Coronary artery (tissue), 2 donors: ENCODE measurements at places on chromosomes 6 and 20.

- no peak for DNase-seq
These were observed 38.3 kb downstream of the FAM120B start for GRCh38 chr6:170344631-170345576.

- no peak for DNase-seq
These were observed 107.0 kb downstream of the JARID2 start for GRCh38 chr6:15352845-15353244.

DNA sequence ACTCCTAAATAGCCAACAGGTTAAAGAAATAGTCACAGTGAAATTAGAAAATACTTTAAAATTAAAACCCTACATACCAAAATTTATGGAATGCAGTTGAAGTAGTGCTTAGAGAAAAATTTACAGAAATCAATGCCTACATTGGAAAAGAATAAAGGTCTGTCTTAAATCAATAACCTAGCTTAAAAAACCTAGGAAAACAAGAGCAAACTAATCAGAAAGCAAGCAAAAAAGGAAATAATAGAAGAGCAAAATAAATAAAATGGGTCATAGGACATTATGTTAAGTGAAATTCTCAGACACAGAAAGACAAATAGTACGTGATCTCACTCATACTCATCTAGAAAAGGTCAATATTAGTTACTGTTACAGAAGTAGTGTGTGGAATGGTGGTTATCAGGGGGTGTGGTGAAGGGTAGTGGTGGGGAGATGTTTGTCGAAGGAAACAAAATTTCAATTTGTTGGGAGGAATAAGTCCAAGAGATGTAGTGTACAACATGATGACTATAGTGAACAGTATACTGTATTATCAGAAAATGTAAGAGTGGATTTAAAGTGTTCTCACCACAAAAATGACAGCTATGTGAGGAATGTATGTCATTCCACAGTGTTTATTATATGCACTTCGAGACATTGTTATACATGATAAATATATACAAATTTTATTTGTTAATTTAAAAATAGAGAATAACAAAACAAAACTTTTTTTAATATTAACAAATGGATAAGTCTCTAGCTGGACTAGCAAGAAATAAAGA is 423.6 kb downstream of the CDH26 start:
- no peak for DNase-seq

- DNase-seq, result no peak
These were observed 613.2 kb upstream of the NOX3 start for GRCh38 chr6:156068881-156069280.

GRCh38 chr6:151721671-151722070 is 85.8 kb upstream of the ESR1 start:
- no peak for DNase-seq

DNA sequence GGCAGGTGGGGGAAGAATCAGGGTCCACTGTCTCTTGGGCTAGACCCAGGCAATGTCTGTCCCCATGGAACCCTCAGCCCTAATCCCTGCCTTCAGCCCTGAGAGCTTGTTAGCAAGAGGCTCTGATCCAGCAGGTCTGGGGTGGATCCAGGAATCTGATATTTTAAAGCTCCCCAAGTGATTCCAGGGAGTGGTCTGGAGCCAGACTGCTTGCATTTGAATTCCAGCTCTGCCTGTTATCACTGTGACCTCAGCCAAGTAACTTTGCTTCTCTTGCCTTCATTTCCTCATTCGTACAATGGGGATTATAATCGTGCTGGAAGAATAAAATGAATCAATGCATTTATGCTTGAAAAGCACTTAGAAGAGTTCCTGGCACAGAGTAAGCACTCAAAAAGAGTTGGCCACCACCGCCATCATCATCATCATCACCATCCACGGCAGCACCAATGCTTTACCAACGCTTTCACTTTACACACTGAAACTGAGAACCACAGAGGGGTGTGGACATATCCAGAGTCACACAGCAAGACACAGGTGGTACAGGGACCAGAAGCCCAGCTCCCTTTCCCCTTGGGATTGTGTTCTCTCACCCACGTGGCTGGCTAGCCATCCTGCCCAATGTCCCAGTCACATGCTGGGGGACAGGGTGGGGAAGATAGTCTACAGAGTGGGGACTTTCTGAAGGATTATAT is 75.7 kb upstream of the RALY start:
- no peak for DNase-seq

DNA sequence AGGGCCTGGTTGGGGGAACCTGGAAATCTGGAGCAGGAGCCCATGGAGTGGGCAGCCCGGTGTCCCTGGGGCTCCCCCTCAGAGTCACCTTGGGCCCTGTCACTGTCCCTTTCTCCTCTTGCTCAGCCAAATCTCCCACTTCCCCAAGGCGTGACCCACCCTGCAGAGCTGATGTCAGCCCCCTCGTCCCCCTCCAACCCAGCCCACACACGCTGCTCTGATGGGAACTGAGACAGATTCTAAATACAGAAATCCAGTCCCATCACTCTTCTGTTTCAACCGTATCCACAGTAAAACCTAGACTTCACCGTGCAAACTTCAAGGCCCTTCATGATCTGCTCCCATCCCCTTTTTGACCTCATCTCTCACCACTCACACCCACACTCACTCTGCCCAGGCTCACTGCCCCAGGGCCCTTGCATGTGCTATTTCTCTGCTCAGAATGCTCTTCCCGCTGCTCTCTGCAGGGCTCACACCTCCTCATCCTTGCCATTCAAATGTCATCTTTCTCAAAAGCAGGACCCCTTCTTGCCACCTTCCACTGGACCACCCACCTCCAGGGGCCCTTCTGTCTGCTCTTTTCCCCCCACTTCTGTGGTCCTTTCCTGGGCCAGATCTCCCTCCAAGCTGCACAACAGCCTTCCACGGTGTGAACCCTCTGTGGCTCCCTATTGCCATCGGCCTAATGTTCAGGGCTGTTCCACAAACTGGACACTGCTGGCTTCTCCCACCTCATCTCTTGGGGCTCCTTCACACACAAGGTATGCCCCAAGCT is 16.6 kb downstream of the TGM2 start:
- DNase-seq, result no peak

GRCh38 chr20:40457404-40457803 is 231.6 kb downstream of the MAFB start:
- DNase-seq, result no peak

DNA sequence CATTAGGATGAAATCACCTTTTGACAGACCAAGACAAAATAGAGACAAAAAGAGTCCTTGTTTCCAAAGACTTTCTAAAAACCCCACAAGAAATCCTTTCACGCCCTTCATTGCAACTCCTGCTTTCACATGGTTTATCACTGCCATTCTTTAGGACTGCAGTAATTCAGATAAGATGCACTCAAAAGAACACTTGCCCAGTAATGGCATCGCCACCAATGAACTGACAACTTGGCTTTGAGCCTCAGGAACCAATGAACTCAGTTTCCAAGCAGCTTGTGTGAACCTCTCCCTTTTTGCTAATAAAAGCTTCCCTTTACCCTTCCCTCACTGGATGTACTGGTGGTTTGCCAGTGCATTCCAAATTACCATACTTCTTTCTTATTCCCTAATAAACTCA is 21.8 kb downstream of the OSTM1 start:
- DNase-seq, result no peak

DNA sequence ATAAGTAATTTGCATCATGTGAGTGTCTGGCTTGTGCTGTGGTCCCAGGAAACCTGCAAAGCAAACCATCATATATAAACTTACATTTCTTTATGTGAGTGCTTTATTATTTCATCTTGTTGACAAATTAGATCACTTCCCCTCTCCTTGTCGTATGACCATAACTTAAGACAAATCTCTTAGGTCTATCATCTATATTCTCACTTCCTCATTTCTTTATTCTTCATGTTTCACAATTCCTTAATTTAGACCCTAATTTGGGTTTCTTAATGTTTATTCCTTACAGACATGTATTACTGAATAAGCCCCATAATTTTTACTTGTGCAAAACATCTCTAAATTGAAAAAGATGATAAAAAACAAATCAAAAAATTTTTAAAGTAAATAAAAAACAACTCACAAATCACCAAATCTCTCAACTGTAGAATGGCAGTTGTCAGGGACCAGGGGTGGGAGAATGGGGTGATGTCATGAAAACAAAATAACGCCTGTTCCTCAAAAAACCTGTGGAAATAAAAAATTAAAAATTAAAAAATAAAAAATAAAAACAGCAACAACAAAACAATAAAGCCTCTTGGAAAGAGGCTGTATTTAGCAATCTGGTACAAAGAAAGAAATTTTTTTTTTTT is 49.5 kb upstream of the FBXO30 start:
- DNase-seq, result no peak

DNA sequence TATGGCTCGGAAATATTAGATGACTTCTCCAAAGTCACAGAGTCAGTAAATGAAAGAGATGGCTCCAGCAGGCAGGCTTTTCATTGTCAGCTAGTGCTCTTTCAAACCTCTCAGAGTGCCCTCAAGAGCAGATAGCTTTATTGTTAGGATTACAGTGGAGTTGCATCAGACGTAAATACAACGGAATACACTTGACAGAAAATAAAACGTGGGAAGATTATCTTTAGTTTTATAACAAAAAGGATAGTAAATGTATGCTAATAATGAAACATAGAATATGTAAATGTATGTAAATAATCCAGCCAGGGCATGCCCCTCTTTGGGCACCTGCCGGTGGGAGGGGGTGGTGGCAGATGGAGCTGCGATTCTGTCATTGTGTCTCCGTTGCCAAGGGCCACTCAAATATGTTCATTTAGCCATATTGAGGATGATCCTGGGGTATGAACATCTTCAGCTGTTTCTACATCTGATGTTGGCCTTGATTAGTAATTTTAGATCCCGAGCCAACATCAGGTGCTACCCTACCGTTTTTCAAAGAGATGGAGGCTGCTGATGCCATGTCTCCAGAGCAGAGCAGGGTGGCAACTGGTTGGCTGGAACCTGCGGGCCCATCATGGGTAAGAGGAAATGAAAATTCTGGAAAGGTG is 358.3 kb upstream of the SULF2 start:
- no peak for DNase-seq

DNA sequence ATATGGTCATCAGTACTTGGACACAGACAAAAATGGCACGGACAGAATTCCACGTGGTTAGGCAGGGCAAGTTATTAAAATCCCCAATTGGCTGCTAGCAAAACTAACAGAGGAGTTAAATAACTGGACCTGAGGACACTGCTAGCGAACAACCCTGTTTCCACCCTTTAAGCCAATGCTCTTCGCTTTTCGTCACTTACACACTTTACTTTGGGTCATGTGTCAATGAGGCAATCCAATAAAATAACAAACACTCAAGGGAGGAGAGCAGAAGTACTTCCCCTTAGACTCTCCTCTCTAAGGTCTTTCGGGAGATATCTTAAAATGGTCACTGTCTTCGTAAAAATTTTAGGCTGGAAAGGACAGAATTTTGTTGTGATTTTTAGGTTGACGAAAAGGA is 68.6 kb downstream of the LCA5 start:
- no peak for DNase-seq
